ENCODE measurements at places on chromosomes 6 and 20.
A peak's percentile ranks its signal among the peaks of the same experiment; 100 is the strongest.

DNA sequence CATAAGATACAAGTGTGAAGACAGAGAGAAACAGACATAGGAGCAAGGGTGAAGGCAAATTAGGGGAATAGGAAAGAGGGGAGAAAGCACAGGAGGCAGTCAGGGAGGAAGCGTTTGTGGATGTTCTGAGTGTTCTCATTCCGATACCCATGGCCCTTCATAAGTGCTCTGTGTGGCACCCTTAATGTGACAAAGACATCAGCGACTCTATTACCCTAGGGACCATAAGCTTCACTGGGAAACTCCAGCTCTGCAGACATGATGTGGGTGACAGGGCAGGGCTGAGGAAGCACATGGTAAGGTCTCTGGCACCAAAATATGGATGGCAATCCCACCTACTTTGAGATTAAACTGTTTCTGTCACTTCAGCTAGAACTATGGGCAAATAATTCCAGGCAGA, 33.0 kb downstream of the F13A1 start:
- no peak for DNase-seq

- no peak for DNase-seq
These were observed 149.8 kb upstream of the AKAP12 start for GRCh38 chr6:151089978-151090377.

GRCh38 chr20:5642155-5642981, 107.8 kb upstream of the SHLD1 start:
- DNase-seq = no peak

- DNase-seq = no peak
These were observed 8.0 kb downstream of the SLC22A3 start for GRCh38 chr6:160356074-160356744.

DNA sequence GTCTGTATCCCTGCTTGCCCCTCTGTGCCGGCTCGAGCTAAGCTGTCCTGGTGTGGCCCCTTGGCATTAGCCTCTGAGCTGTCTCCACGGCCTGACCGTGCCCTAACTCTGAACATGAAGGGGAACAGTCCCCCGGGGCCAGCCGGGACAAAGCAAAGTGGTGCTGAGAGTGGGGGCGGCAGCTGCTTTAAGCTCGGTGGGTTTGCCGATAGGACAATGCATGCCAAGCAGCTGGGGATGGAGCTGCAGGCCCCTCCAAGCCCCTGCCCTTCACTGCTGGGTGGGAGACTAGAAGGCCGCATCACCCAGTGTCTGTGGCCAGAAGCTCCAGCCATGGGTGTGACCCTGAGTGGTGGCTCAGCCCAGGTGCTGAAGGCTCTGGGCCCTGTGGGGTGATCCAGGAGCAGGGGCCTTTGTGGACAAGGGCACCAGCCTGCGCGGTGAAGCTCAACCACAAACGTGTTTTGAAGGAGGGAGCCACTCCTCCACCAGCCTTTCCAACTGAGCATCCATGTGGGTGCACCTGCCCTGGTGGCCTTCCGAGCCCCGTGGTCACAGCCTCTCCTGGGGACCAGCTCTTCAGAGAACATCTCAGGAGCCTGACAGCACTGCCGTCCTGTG, 242.5 kb downstream of the ERMARD start:
- no peak for DNase-seq

DNA sequence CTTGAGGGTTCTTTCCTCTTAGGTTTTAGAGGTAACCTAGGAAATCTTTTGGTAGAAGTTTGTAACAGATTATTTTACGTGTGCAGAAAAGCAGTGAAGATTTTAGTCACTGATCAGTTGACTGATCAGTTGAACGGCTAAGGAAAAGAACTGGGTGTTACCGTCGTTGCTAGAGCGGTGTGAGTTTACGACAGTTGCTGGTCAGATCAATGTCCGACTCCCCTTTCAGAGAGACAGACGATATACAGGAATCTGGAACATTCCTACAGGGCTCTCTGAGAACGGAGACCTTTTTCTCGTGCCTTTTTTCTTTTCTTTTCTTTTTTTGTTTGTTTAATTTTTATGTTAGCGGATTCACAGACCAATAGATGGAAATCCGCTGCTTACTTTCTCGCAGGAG, 132.1 kb upstream of the ZNF184 start:
- no peak for DNase-seq

DNA sequence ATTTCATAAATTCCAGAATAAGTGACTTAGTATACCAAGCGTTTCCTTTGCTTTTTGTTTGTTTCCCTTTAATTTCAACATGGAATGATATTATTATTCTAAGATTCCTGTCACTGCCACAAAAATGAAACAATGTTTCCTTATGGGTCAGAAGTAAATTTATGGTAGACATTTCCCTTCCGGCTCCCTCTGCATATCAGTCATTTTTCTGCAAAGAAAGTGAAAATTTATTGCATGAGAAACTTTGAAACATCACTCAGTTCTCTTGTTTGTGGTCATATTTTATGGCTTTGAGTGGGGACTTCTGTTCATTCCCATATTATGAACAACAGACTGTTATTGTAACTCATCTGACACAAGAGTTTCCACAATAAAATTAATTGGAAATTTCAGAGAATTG, 97.8 kb downstream of the NKAIN2 start:
- no peak for DNase-seq

DNA sequence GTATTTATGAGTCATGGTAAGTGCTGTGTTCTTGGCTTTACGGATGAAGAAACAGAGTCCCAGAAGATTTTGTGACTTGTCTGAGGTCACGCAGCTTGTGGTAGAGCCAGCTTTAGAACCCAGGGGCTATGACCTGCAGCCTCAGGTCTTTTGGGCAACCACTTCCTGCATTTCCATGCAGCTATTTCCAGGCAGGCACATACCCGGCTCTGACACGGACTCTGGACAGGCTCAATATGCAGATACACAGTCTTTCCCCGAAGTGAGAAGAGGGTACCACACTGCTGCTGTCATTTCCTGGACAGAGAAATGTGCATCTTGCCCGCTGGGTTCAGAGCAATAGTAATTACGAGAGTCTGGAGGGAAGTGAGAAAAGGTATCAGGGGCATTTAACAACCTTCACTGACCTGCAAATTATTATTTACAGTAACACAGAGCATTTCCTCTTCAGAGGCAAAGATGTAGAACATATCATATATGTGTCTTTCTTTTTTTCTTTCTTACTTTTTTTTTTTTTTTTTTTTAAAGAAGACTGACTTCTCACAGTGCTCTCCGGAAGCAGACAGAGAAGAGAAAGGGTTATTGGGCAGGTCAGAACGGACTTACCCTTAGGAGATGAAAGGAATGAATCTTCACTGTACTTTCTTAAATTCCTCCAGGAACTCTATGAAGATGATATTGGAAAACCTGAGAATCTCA, 185.1 kb downstream of the CLIC5 start:
- peak; percentile 69 for DNase-seq

GRCh38 chr6:36577301-36577700, 16.9 kb upstream of the SRSF3 start:
- DNase-seq = no peak

DNA sequence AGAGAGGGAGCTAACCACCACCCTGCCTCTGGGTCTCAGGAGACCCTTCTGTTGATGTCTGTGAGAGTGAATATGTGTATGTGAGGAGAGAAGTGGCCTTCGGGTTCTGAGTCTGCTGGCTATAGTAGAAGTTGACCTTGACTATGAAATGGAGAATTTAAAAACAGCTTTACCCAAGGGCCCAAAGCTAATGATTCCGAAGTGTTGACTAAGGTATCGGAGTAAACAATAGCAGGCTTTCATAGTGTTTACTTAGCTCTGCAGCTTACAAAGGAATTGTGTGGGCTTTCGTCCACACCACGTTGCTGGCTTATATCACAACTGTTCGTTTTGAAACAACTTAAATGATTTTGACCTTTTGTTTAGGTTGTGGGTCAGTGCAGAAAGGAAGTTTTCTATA, 126.5 kb upstream of the JAG1 start:
- DNase-seq = no peak

- DNase-seq = no peak
These were observed 94.3 kb downstream of the JPH2 start for GRCh38 chr20:44092551-44093248.

DNA sequence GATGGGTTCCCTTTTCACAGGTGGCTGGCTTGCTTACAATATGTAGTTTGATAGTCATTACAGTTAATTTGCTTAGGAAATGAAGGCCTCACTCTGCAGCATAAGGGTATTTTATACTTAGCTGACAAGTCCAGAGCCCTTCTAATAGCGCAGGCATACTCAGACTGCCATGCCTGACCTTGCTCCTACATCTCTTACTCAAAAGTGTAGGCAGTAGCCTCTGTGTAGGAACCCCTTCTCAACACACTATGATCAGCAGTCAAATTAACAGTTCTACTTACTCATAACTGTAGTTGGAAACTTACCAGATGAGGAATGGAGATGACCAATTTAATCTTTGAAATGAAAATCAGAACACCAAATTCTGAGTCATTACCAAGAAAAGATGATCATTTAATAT, 373.5 kb downstream of the TBC1D32 start:
- DNase-seq = no peak

DNA sequence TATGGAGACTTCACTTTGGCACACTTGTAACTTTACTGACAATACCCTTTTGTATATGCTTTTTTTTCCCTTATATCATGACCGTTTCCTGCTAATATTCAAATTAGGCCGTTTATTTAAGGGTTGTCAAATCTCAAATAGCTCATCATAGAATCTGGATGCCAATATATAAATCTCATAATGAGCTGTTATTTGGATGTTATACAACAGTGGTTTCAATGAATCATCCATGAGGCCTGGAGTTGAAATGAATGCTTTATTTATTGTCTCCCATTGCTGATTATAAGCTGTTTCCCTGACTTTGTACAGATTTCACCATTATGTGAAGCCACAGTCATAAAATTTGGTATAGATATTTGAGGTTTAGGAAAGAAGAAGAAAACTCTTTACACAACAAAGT, 256.1 kb downstream of the PLCB1 start:
- DNase-seq = no peak

DNA sequence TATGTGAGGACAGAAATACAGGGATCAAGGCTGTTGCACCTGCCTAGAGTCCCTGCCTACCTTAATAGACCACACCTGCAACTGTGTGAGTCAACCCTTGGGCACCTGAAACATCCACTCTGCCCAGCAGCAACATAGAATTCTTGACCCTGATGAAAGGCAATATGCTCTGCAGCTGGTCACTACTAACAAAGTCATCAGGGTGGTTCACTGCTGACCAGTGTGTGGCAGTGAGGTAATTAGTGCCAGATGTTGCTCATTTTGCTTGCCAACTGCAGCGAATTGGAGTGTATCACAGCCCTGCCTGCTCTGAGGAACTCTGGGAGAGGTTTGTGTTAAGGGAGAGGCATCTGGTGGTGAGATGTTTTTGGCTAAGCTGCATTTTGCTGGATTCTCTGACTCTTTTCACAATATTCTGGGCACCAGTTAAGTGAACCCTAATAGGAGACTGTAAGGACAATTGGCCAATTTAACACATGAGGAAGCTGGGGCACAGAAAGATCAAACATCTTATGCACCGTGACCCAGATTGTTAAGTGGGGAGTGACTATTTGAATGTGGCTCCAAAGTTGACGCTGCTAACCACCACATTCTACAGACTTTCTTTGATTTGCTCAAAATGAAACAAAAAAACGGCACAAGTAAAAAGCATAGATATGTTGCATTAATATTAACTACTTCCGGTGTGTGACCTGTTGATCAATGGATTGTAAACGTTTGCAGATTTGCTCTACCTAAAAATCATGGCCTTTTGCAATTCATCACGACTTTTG, 61.9 kb upstream of the OPRM1 start:
- no peak for DNase-seq

DNA sequence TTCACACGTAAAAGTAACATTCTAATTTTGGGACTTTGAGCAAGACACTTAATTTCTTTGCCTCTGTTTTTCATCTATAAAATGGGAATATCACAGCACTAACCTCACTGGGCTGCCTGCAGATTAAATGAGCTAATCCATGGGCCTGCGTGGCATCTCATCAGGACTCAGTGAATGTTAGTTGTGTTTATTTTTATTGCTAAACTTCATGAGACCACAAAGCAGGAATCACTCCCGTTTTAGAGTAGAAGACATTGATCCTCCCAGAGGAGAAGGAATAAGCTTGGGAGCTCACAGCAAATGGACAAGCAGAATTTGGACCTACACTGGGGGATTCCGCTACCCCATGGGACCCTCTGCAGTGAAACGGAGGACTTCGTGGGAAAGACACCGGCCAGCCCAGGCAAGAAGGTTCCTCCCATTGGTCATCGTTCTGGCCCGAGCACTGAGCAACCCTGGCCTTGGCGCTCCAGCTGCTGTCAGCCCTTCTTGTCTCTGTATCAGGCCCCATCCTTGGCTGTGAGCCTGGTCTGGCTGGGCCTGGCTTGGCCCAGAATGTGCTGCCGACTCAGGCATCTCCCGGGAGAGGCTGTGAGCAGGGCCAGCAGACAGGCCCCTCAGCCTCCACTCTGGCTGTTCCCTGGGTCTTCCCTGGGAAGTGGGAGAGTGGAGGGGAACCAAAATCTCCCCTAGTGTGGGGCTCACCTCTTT, 79.8 kb downstream of the NFATC2 start:
- DNase-seq = no peak

- DNase-seq = no peak
These were observed 60.1 kb downstream of the SEL1L2 start for GRCh38 chr20:13930281-13930680.

DNA sequence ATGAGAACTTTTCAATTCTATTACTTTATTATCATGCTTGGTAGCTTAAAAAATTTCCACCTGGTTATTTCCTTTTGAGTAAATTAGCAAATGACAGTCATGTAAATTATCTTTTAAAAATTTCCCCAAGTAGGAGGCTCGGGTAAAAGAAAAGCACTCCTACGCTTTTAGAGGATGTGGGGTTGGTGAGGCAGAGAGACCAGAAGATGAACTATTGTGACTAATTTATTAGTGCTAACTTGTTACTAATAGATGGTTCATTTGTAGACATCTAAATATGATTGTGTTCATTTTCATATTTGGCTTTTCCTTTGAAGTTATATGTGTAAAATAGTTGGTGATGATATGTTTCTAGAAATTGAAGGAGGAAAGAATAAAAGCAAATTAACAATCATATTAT, 27.0 kb downstream of the ZNF292 start:
- no peak for DNase-seq

Data from activated CD4-positive, alpha-beta T cell treated with anti-CD3 and anti-CD28 coated beads, Interleukin-2, amount 50 U/mL, for 48 hours (primary cell).